Hippocampal formation (tissue), 2 donors: ENCODE measurements at places on chromosomes 2 and 18.
A peak's percentile ranks its signal among the peaks of the same experiment; 100 is the strongest.

GRCh38 chr2:192184349-192184748 is 10.4 kb downstream of the TMEFF2 start:
- DNase-seq = peak; percentile 56

DNA sequence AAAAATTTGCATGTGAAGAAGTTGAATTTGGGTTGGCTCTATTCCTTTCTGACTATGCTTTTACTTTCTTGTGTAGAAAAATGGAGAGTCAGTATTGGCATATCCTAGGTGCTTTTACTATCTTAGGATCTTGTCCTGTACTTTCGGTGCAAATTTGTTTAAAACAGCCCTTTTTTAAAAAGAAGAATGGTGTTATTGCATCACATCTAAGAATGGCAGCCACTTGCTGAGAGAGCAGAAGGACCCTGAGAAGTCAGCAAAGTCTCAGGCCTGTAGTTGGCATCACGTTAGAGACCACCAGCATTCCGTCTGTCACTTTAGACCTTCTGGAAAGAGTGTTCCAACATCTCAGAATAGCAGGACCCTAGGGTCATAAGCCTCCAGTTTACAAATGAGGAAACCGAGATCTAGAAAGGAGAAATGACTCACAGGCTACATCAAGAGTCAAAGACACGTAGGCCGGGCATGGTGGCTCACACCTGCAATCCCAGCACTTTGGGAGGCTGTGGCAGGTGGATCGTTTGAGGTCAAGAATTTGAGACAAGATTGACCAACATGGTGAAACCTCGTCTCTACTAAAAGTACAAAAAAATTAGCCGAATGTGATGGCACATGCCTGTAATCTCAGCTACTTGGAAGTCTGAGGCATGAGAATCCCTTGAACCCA is 42.5 kb downstream of the SPATS2L start:
- DNase-seq = no peak

DNA sequence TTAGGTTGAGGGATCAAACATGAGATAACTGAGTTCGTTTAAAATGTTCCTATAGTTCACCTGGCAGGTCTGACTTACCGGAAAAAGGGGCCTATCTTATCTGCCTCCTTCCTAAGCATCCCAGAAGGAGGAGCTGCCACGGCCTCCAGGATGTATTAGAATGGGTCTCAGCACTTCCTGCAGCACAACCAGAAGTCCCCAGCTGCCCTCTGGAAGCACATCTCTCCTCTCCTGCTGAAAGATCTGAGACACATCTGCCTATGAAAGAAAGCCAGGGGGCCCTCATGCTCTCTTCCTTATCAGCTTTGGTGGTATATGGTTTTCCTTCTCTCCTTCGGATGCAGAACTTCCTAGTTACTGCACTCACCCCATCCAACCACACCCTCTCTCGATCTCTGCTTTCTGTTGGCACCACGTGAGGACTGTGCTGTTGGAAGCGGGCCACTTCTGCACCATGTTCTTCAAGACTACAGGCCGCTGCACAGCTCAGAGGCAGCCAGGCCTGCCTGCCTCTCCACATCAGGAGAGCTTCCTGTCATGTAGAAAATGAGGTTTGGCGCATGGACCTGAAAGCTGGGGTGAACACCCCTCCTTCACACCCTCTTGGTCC is 6.5 kb downstream of the IGFBP5 start:
- no peak for DNase-seq

DNA sequence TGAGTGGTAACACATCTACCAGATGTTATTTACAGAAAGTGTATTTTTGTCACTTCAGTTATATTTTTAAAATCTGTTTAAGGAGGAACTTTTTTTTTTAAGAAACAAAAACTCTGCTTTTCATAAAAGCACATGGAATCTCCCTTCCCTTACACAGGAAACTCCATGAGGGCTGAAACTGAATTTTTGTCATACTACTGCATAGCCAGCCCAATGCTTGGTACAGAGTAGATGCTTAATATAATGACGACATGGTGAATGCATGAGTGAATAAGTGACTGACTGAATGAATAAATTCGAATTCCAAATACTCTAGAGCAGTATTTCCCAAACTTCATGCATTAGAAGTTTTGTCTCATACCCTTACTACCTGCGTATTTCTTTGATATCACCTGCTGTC is 86.5 kb downstream of the ROCK2 start:
- DNase-seq = no peak

- DNase-seq = no peak
Observed at GRCh38 chr18:79769698-79770500, 27.8 kb upstream of the KCNG2 start.

DNA sequence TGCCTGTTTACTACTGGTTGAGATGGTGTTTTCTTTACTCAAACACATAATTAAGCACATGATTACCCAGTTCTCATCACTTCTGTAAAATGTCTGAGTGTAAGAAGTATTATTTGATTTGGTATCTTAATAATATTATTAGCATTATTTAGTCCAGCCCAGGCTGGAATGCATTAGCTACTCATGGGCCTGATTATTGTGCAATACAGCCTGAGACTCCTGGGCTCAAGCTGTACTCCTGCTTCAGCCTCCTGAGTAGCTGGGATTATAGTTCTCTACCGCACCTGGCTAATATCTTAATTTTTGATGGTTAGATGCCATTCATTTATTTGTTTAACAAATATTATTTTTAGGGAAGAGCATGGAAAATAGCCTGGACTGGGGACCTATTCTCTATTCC is 197.6 kb upstream of the MC4R start:
- no peak for DNase-seq

- DNase-seq = no peak
Observed at GRCh38 chr2:40030456-40030975, 251.5 kb upstream of the THUMPD2 start.

- DNase-seq = no peak
Observed at GRCh38 chr2:88746929-88747490, 55.5 kb downstream of the RPIA start.

DNA sequence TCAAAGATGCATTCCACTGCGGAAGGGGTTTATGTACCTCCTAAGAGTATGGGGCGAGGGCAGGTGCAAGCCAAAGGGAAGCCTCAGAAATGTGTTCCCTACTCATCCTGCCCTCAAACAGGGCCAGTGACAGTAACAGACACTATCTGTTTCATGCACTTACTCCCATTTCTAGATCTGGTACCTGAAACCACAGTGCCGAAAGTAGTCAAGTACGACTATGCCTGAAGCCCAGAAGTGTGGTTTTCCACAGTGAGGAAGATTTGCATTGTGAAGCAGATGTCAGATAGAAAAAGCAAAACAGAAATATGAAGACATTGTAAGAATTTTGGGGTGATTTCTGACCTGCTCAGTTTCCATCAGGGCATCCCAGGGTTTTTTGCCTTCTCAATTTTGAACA is 748.7 kb downstream of the RNF144A start:
- no peak for DNase-seq

GRCh38 chr2:157901325-157901724 is 25.2 kb upstream of the ACVR1 start:
- no peak for DNase-seq

- DNase-seq = no peak
Observed at GRCh38 chr2:174138161-174138560, 110.2 kb downstream of the OLA1 start.

DNA sequence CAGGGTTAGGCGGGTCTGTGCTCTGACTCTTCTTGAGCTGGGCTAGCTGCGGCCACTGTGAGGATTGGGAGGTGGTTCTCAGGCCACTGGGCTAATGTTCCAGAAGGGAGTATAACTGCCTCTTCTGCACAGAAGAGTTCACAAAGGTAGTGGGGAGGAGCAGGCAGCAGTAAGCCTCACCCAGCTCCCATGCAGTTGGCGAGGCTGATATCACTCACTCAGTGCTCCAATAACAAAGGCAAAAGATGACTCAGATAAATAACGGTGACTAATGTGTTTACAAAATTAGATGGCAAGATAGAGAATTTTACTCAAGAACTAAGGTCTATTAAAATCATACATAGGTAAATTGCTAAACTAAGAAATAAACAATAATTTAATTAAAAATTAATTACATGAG is 174.2 kb upstream of the TMEM200C start:
- no peak for DNase-seq

GRCh38 chr2:10083046-10083445 is 2.8 kb upstream of the CYS1 start:
- no peak for DNase-seq

GRCh38 chr2:234669621-234670020 is 172.7 kb upstream of the ARL4C start:
- no peak for DNase-seq
